Progenitor cell of endocrine pancreas (in vitro differentiated cells): ENCODE measurements at places on chromosomes 11 and 22. TPM values are rescaled to one million over a fixed set of nuclear protein-coding genes. Genes with fewer than 3 reads are reported as not detected.

- no peak for DNase-seq
Measured at GRCh38 chr11:95566211-95566610, 223.4 kb downstream of the FAM76B start.

GRCh38 chr22:19984851-19985811, 31.5 kb downstream of the ARVCF start:
- no peak for DNase-seq

DNA sequence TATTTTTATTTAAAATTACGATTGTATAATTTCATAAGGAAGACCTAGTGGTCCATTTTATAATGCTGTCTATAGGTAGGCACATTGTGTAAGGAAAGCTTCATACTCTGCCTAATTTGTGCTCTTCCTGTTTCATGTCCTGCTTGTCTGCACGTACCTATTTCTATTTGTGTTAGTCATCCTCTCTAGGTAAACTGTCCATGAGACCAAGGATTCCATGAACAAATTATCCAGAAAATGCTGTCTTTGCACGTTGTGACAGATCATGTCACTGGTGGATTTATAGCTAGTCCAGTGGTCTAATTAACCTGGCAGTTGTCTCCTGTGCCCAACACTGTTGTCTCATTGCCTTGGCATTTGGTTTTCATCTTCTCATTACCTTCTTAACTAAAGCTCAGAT, 44.7 kb downstream of the DNAJC24 start:
- no peak for DNase-seq

ANGPTL5 gene
- not detected in 2 replicates for total RNA-seq

DNA sequence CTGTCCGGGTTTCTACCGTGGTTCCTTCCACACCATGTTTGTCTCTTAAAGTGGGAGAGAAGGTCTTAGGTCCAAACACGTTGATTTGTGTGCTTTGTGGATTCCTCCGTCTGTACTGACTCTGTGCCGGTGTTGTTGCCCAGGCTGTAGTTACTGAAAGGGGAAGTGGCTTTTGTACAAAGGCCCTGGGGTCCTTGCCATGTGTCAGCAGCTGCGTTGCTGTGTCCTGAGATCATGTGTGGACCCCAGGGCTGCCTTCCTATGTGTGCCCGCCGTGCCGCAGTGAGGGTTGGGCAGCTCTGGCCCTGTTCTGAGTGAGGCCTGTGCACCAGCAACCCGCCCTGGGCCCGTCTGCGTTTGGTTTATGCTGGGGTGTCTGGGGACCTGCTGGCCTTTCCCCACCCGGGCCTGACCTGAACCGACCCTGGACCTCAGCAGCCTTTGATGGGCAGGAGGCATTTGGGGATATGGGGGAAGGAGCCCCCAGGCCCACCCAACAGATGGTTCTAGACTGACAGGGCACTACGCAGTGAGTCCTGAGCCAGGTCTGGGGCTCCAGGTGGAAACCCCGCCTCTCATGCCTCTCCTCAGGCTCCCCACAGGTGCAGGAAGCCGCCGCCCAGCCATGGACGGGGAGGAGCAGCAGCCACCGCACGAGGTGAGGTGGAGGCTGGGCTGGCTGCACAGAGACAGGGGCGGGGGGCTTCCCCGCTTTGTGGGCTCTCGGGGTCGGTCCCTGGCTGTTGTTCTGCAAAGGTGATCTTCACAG, 6.9 kb downstream of the TRABD start:
- no peak for DNase-seq

ABTB2 gene
- total RNA-seq, result 16.0 and 19.5 TPM in 2 replicates

- no peak for DNase-seq
Measured at GRCh38 chr11:73114110-73114834, 27.8 kb downstream of the FCHSD2 start.
